ENCODE measurements at places on chromosomes 13 and 19. TPM values are rescaled to one million over a fixed set of nuclear protein-coding genes. Genes with fewer than 3 reads are reported as not detected.

- no peak for DNase-seq
These were observed 351.3 kb downstream of the DACH1 start for GRCh38 chr13:71515744-71516038.

DNA sequence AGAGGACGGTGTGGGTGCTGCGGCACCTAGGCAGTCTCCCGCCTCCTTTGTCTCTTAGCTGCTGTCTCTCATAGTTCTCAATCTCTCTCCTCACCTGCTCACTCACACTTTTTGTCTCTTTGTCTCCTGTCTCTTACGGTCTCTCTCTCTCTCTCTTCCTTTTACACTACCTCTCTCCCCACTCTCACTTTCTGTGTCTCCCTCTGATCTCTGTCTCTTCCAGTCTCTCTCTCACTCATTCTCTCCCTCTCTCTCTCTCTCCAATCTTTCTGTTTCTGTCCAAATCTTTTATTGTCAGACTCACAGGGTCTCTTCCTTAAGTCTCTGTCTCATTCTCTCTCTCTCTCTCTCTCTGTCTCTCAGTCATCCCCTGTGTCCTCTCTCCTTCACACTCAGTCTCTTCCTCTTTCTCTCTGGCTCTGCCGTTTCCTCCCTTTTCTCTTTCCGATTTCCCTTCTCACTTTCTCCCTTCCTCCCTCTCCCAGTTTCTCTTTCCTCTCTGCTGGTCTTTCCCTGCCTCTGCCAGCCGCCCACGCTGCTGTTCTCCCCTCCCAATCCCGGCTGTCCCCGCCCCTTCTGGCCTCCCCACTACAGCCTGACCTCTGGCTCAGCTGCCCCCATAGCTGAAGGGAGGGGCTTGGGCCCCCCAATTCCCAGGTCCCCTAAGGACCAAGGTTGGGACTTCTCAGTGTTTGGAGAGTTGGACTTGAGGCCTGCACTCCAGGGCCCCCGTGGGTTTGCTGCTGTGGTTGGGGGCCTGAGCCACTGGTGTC, at the start of gene PLEKHA4:
TSS of gene PLEKHA4 (minus strand) at position 504 of the 773 bp plus-strand sequence. CDS start 997 bp downstream, outside the sequence.
- DNase-seq: peak; percentile 88

- DNase-seq: no peak
These were observed 30.0 kb downstream of the MYO9B start for GRCh38 chr19:17105556-17105955.

DNA sequence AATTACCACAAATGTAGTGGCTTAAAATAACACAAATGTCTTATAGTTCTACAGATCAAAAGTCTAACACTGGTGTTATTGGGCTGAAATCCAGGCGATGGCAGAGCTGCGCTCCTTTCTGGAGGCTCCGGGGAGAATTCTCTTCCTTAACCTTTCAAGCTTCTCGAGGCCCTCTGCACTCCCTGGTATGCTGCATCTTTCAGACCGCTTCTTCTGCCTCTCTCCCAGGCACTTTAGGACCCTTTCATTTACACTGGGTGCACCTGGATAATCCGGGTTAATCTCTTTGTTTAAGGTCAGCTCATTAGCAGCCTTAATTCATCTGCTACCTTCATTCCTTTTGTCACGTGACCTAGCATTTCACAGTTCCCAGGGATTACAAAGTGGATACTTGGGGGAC, 211.3 kb upstream of the RFC3 start:
- DNase-seq: no peak

DNA sequence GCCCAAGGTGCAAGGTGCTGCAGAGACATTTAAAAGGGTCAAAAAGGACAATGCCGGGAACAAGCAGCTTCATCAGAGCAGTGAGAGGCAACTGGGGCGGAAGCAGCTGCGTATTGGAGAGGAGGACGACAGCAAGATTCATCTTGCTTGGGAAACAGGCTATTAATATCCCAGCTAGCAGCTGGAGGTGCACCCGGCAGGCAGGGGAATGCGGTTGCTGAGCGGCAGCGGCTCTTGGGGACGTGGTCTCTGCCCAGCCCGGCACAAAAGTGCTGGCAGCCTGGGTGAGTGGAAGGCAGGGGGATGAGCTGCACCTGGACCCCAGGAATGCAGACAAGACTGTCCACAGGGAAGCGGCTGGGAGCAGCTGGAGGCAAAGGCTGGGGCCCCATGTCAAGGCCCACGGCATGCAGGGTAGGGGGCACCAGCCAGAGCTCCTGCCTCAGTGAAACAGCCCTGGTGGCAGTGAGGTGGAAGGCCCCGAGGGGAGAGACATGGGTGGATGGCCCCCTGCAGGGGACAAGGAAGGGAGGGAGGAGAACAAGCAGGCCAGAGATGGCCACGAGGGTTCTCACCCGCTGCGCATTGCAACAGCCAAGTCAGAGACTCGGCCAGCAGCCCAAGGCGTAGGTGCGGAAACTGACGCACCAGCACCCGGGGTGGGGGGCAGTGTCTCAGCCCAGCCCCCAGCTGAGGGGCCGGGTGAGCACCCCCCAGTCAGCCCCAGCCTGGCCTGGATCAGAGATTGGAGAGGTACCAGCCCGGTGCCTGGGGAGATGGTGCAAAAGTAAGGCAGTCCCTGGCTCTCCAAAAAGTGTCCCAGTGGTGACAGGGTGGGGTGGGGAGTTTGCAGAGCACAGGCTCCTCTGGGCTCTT, 34.4 kb downstream of the PEPD start:
- DNase-seq: no peak

GRCh38 chr19:11373166-11373884, 1.1 kb upstream of the SWSAP1 start:
- no peak for DNase-seq

DNA sequence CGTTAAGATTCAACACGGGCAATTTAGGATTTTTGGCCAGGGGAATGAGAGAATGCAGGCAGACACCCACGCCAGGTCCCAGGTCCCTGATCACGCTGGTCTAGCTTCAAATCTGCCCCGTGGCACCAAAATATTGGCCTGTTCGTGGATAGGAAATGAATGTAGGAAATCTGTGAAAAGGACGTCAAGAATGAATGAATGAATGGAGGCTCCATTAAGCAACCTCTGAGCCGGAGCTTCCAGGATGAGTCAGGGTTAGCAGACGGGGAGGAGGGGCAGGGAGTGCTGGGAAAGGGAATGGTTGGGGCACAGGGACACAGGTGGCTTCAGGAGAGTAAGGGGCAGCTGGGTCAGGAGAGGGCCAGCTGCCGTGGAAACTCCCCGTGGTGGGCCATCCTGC, 4.2 kb downstream of the SULT2B1 start:
- DNase-seq: no peak

DNA sequence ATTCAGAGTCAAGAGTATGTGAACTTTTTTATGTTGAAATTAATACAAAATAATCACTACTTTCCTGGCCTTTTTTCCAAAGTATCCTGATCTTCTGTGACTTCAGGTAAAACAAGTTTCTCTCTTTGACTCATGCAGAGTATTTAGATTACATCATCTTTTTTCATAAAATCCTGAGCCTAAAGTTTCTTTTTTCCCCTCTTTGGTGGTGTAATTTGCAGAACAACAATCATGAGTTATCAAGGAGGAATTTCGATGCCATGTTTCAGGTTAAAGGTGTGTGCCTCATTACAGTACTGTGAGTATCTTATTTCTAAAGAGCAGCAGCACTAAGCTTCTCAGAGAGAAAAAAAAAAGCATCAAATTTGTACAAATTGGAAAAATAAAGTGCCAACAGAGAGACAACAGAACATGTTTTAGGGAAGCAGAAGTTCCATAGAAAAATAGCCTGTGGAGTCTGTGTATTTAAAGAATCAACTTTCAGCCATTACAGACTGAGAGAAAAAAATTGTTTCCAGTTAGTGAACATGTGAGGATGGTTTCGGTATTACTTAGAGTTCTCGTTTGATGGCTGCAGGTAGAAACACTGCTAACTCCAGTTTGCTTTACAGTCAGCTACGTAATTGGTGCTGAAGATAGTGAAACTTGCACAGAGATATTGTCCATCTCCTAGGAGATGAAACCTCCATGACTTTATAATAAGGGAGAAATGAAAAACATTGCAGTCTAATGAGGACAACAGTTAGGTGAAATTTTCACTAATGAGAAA, 78.1 kb upstream of the PCDH9 start:
- DNase-seq: no peak

DNA sequence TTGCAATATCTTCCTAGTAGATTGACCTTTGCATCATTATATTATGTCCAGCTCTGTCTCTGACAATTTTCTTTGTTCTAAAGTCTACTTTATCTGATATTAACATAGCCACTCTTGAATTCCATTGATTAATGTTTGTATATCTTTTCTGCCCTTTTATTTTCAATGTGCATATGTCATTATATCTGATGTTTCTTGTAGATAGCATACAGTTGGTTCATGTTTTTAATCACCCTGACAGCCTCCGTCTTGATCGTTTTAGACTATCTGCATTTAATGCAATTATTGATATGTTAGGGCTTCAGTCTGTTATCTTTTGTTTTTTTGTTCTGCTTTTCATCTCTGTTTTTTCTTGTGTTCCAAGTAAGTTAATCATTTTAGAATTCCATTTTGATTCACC, 159.8 kb downstream of the ENOX1 start:
- no peak for DNase-seq

DNA sequence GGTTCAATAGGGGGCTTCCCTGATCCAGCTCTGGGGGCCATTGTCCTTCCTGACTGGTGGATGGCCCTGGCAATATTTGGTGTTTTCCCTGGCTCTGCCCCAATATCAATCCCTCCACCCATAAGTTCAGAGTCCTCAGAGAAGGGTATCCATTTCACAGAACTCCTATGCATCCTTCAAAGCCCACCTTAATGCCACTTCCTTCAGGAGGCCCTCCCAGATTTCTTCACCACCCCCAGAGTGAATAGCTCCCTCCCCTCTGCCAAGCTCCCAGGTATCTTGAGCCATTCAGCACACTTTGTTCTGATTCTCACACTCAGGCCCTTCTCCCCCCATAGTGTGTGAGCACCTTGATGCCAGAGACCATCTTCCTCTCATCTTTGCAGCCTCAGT, 5.8 kb downstream of the PPP1R14A start:
- DNase-seq: no peak

- no peak for DNase-seq
These were observed 9.3 kb upstream of the IGFL3 start for GRCh38 chr19:46133777-46134241.

GRCh38 chr13:101828119-101828518, 375.6 kb downstream of the ITGBL1 start:
- DNase-seq: no peak

DNA sequence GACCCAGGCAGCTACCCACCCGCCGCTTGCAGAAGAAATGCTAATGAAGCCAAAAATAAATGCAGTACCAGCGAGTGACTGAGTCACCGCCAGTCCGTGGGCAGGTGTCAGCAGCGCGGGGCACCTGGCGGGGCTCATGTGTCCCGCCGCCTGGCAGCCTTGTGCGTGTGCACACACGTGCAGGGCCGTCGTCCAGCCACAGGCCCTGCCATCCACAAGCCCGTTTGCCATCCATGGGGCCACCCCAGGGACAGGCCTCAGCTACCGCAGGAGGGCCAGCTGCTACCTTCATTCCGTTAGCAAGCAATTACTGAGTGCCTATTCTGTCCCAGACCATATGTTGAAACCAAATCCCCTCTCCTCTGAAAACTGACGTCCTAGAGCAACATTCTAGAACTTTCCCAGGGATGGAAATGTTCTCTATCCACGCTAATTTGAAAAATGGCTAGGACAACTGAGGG, 20.5 kb downstream of the NCAN start:
- no peak for DNase-seq

DNA sequence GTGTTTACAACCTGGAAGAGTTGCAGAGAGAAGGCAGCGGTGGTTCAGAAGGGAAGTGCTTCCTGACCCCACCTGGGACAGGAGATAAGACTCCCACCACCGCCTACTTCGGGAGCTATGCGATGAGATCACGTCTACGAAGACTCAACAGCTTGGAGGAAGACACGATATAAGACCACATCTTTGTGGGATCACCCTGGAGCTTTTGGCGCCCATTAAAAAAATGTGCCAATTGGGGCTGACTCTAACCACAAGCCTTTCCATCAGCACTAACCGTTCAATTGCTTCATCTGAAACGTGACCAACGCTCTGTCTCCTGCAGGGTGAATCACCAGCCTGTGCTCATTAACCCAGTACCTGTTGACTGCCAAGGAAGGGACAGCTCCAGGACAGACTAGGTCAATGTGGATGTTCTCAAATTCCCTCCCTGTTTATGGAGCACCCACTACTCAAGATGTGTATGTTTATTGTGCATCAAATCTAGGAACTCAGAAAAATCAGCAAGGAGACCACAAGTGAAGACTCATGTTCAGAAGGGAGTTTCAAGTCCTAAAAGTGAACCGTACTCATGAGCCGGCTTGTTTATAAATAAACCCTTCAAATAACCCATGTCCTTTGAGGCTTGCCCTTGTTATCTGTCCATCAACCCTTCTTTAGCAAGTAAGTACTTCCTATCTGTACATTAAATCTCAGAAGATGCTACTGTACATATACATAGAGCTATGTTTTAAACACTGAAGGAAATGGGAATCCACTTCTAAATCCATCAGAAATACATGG, 67.5 kb downstream of the LATS2 start:
- DNase-seq: no peak

- DNase-seq: no peak
These were observed 764.4 kb downstream of the LIG4 start for GRCh38 chr13:107450931-107451330.

DNA sequence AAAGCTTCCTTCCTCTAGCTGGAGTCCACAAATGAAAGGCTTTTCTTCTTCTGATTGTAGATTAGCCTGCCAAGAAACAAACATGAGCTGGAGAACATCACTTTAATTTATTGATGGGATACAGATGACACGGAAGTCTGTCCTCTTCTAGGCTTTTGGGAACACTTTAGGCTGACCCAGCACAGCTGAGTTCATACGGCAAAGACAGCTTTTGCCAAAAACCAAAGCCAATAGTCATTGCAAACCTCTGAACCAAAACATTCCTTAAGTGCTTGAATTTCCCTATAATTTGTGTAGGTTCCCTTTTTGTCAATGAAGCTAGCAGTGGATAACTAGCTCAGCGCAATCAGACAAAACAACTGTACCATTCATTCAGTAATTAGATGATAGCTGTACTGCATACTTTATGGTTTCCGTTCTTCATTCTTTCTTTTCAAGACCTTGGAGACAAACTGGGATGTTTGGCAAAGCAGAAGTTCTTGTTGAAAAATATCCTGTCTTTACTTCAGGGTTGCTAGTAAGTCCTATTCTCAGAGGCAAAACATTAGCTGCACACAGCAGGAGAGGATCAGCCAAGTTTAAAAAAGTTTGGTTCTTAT, 95.7 kb upstream of the SPRY2 start:
- no peak for DNase-seq

DNA sequence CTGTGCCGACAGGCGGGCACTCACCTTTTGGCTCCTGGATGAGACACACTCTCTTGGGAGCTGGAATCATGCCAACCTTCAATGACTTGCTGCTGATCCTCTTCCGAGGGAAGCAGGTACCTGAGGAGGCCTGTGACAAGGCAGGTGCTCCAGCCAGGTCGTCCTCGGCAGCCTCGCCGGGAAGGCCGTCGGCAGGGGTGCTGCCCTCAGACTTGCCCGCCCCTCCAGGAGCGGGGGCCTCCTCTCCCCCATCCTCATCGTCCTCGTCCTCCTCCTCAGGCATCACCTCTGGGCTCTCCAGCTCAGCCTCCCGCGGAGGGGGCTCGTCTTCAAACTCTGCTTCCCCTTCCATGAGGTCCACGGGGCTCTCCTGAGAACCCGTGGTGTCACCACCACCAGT, 29.2 kb downstream of the SUGP2 start:
- DNase-seq: no peak

GRCh38 chr13:86933676-86934075, 737.5 kb upstream of the SLITRK5 start:
- no peak for DNase-seq

Gene MLNR
- total RNA-seq: not detected

Gene CCNA1
- not detected for total RNA-seq

Gene BCL3
- 14.6 TPM for total RNA-seq

Gene CD33
- 7.0 TPM for total RNA-seq

Gene PSG3
- not detected for total RNA-seq

Gene GRK1
- 0.13 TPM for total RNA-seq

Gene ZNF491
- 3.1 TPM for total RNA-seq

Gene LYPD3
- total RNA-seq: 0.16 TPM

Gene SLC10A2
- total RNA-seq: not detected

Measured in Right ventricle myocardium superior (tissue), 1 donor.